Anterior cingulate cortex (tissue), 58 donors: ENCODE measurements at places on chromosomes 1 and 21.

- DNase-seq, result no peak
Measured at GRCh38 chr21:19844334-19844733, 1153.9 kb upstream of the NCAM2 start.

GRCh38 chr1:155940482-155940992, 901 bp upstream of the RXFP4 start:
- no peak for DNase-seq

- DNase-seq, result no peak
Measured at GRCh38 chr1:29647581-29647980, 411.3 kb downstream of the PTPRU start.

- no peak for DNase-seq
Measured at GRCh38 chr1:171267391-171267790, 19.1 kb downstream of the FMO1 start.

DNA sequence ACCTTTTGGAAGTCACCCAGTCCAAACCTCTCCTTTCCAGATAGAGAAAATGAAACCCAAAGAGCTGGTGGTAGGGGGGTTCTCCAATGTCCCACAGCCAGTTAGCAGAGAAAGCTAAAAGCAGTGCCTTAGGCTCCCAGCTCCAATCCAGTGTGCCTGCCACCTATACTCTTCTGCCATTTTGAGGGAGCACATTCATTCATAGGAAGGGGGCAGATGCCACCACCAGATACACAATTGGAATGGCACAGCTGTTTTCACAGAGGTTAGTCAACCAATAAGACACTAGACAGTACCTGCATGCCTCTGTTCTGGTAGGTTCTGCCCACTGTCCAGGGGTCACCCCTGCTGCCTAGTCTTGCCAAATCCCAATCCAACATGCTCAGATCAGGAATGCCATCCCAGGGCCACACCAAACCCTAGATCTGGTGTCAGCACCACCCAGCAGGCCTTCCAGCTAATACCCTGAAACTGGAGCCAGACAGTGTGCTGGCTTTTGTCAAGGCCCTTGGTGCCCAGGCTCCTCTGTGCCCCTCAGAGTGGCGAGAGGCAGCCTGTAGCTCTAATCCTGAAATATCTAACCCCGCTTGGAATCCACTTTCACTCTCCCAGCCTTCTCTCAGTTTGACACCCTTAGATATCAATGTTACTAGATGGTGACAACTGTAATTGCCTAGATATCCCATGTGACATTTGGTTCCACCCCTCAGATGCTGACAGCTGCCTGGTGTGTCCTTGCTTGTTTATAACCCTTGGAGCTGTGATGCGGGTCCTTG, 178.6 kb downstream of the TGFBR3 start:
- no peak for DNase-seq

DNA sequence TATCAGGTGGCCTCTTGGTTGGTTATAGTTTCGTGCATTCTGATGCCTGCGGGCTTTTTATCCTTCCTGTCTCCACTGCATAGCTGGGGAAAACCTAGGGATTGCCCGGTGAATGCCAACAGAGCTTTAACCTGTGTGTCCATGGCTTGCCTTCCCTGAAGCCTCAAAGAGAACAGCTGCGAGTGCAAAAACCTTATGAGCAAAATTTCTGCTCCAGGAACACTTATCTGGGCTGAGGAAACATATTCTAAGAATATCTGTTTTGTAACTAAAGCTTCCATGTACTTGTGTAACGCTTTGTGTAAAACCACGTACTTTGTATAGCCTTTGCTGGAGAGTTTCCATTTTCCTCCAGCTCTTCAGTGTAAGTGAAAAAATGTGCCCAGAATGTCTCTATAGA, 7.2 kb downstream of the CNST start:
- no peak for DNase-seq

DNA sequence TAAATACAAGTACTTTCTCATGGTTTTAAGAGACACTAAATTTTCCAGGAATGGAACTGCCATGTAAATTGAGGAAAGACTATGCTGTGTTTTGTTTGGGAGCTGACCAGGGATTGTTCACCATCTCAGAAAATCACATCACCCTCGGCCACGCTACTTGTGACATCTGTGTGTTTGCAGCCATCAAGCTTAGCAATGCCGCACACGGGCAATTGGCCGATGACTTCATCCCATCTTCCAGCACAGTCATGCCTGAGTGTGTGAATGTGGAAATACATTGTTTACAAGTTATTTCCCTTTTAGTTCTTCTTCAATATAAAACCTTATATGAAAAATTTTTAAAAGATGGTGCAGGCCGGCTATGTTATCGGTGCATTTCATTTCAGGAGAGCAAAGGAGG, 121.6 kb downstream of the GLIS1 start:
- DNase-seq, result no peak

- DNase-seq, result no peak
Measured at GRCh38 chr1:11571906-11572616, 82.2 kb downstream of the FBXO2 start.

- DNase-seq, result no peak
Measured at GRCh38 chr1:221723018-221723847, 18.7 kb downstream of the DUSP10 start.

- DNase-seq, result peak; percentile 23
Measured at GRCh38 chr1:9593492-9594465, 5.1 kb downstream of the TMEM201 start.

DNA sequence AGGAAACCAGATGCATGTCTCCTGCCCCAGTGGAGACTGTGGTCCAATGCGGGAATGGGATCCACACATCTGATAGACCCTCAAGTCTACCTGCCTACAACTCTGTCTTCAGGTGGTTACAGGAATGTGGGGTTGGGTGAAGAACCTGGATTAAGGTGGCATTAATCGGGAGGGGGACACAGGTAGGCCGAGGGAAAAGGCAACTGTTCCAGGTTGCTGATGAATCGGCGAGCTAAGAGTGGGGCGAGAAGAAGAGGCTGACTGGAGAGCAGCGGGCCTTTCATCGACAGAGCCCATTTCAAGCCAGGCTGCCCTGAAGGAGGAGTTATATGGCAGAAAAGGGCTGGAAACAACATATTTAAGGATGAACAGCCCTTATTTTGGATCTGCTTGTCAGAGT, 836 bp downstream of the CD2 start:
- DNase-seq, result no peak

DNA sequence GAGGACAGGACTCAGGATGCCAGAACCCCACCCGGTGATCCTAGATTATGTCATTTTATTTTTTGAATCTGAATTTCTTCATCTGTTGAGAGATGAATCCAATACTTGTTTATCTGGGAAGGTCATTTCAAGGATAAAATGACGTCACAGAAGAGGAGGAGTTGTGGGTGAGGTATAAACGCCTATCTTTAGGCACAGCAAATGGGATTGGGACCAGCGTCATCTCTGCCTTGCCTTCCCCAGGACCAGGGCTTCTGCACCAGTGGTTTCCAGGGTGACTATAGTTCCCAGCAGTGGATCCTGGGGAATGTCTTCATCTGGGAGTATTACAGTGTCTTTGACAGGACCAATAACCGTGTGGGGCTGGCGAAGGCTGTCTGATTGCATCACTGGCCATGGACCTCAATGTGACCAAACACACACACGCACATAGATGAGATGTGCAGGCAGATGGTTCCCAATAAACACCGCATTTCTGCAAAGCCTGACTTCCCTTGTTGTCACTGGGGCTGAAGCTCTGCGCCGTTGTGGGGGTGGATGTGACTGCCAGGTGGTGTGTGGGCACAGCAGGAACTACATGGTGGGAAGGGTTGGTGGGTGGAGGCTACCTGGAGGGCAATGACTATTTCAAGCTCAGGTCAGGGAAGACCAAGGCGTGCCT, 28.1 kb downstream of the KCNA10 start:
- DNase-seq, result no peak

DNA sequence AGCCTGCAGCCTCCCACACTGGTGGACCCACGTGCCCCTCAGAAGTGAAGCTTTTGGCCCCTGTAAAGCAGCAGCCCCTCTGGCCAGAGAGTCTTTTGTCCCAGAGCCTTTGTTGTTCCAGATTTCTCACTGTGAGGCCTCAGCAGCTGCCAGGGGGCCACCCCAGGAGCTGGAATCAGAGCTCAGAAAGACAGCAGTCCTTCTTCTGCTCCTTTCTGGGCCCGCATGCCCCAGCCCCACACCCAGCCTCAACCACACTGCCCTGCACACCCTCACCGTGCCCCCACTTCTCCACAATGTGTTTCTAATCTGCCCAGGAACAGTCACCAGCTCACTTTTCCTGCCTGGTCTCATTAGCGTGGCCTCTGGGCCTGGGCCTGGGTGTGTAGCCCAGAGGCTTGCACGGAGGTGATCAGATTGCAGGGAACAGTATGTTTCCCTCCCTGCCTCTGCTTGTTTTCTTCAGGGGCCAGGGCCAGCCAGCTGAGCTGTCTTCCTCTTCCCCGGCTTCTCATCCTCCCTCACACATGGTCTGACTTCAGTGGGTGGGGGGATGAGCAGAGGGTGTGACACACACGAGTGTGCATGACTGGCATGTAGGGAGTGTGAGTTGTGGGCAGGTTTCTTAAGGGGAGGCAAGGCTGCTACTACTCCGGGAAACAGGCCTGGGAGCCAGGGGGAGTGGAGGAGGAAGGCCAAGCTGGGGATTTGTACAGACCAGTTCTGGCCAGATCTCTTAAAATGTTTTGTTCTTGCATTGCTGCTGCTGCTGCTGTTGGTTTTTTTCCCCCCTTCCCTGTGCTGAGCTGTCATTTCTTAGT, 82.5 kb upstream of the ZNF648 start:
- DNase-seq, result no peak

- no peak for DNase-seq
Measured at GRCh38 chr21:35359076-35359475, 310.0 kb upstream of the RUNX1 start.

- no peak for DNase-seq
Measured at GRCh38 chr1:186643614-186644013, 36.6 kb downstream of the PTGS2 start.

DNA sequence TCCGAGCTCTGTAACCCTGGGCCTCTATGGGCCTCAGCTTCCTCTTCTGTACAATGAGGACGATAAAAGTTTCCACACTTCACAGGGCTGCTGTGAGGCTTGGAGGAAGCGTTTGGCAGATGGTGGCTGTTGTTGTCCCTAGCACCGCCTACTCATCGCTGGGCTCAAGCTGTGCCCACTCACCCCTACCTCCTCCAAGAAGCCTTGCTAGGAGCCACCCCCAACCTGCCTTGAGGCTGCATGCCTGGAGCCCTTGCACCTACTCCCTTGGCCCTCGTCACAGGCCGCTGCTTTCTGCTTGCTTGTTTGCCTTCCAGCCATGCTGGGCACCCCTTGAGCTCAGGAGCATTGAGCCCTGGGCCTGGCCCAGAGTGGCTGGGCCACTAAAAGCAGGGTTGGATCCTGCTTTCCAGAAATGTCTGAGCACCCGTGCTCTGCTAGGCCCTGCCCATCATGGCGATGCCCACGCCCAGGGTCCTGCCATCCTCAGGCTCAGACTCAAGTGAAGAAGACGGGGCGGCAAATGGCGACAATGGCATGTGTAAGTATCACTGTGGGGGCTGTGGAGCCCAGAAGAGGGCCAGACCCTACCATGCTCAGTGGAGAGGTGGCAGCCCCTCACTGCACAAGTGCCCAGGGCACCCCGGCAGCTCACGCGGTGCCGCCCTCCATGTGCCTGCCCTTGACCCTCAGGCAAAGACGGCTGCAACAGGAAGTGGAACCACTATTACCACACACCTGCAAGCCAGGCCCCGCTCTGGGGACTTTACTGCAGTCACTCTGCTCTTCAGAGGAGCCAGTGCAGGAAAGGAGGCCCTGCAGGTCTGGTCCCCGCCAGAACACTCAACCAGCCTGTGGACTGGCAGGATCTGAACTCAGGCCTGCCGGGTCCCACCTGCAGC, 9.5 kb downstream of the SH3BGRL3 start:
- DNase-seq, result peak; percentile 67

- no peak for DNase-seq
Measured at GRCh38 chr1:145949219-145949618, 8.6 kb downstream of the LIX1L start.

DNA sequence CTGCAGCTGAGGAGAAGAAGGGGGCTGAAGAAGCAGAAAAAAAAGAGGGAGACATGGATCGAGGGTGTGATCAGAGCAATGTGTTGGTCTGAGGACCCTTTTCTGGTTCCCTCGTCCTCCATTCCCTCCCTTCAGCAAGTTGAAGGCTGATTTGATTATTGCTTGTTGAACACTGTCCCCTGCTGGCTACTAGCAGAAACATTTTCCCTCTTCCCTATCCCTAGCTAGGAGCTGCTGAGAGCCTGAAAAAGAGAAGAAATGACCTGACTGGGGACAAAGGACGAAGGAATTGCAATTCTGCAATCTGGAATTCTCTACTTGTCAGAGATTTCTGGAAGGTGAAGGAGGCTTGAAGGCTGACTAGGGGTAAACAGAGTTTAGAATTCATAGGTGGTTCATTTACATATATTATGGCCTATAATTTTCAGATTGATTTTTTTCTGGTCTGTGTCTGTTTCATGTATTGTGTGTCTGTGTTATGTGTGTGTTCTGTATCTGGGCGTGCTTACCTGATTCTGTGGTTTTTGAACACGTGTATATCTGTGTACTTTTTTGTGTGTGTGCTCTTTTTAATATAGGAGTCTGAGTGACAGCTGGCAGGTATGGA, 9.8 kb downstream of the NHLH1 start:
- DNase-seq, result peak; percentile 51

- no peak for DNase-seq
Measured at GRCh38 chr1:25109531-25109951, 122.8 kb downstream of the SYF2 start.

GRCh38 chr1:150563340-150564038, 14.3 kb downstream of the ADAMTSL4 start:
- DNase-seq, result peak; percentile 13

DNA sequence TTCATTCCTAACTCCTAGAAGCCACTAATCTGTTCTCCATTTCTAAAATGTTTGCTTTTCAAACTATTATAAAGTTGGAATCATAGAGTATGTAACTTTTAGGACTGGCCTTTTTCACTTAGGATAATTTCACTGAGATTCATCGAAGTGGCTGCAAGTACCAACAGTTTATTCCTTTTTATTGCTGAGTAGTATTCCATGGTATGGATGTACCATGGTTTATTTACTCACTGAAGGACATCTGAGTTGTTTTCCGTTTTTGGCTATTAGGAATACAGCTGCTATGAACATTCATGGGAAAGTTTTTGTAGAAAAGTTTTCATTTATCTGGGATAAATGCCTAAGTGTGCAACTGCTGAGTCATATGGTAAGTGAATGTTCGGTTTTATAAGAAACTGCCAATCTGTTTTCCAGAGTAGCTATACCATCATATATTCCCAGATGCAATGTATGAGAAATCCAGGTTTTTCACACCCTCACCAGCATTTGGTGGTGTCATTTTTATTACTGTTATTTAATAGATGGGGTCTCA, 66.3 kb downstream of the SLC27A3 start:
- DNase-seq, result no peak

- no peak for DNase-seq
Measured at GRCh38 chr21:45392573-45392971, 12.4 kb upstream of the COL18A1 start.
